Activated naive CD8-positive, alpha-beta T cell treated with anti-CD3 and anti-CD28 coated beads for 36 hours (primary cell): ENCODE measurements at places on chromosomes 6 and 20. TPM values are rescaled to one million over a fixed set of nuclear protein-coding genes. Genes with fewer than 3 reads are reported as not detected.

- H3K4me1 ChIP-seq, result peaks cover 6% of the 10 kb centered on the region
- H3K27me3 ChIP-seq, result no peaks in the 10 kb centered on the region
- no peak overlapping the region for H3K4me3 ChIP-seq
- H3K36me3 ChIP-seq, result no peaks in the 10 kb centered on the region
- no peak overlapping the region for H3K27ac ChIP-seq
- DNase-seq, result no peak
These were observed 12.2 kb upstream of the VNN1 start for GRCh38 chr6:132725947-132726607.

- DNase-seq, result no peak
- H3K36me3 ChIP-seq, result peaks cover 12% of the 10 kb centered on the region
- peaks cover 19% of the 10 kb centered on the region for H3K4me1 ChIP-seq
- no peak overlapping the region for H3K27ac ChIP-seq
- peaks cover 13% of the 10 kb centered on the region for H3K27me3 ChIP-seq
These were observed 59.2 kb downstream of the ZDHHC14 start for GRCh38 chr6:157440171-157440570.

DNA sequence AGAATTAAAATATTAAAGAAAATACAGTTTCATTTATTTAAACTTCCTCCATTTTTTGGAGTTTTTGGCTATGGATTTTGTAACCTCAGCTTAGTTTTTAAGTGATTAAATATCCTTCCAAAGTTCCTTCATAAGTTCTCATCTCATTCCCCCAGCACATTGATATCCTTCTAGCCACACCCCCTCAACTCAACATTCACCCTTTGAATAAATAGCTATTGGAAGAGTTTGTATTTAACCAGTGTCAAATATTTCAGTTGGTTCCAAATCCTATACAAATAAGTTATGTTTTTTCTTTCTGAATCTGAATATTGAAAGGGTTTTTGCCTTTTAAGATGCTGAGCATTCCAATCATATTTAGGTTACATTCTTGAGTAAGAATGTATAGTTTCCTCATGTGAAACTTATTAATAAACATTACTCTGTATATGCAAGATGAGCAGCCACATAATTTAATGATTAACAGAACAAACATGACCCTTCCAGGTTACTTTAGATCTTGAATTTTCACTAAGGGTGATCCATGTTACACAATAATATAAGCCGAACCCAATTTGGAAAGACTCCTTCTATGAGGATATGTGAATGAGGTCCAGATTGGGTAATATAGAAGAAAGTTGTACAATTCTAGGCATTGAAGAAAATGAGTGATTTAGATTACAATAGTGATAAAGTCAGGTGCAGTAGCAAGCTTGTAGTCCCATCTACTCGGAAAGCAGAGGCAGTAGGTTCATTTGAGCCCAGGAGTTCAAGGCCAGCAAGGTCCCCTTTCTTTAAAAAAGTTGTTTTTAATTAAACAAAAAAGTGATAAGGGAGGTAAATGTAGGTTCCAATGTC lies 13.6 kb downstream of the GLYATL3 start:
- peaks cover 20% of the 10 kb centered on the region for H3K27me3 ChIP-seq
- no peaks in the 10 kb centered on the region for H3K4me1 ChIP-seq
- H3K36me3 ChIP-seq, result no peaks in the 10 kb centered on the region
- H3K27ac ChIP-seq, result no peak overlapping the region

GRCh38 chr6:143286251-143286795 lies 164.2 kb downstream of the ADAT2 start:
- H3K27me3 ChIP-seq, result no peaks in the 10 kb centered on the region
- peaks cover 2% of the 10 kb centered on the region for H3K36me3 ChIP-seq
- H3K4me3 ChIP-seq, result no peak overlapping the region
- H3K4me1 ChIP-seq, result no peaks in the 10 kb centered on the region

PLA2G7 gene
- not detected for total RNA-seq

SGK2 gene
- total RNA-seq, result 0.18 TPM

GRCh38 chr6:18920701-18921100 lies 533.6 kb downstream of the RNF144B start:
- no peak overlapping the region for H3K4me3 ChIP-seq

VWA7 gene
- total RNA-seq, result 1.6 TPM

GRCh38 chr20:12053353-12053752 lies 135.7 kb downstream of the BTBD3 start:
- H3K27me3 ChIP-seq, result no peaks in the 10 kb centered on the region
- peaks cover 3% of the 10 kb centered on the region for H3K4me1 ChIP-seq
- no peak overlapping the region for H3K4me3 ChIP-seq
- no peak overlapping the region for H3K27ac ChIP-seq
- H3K36me3 ChIP-seq, result no peaks in the 10 kb centered on the region

RAET1E gene
- total RNA-seq, result not detected

HSP90AB1 gene
- 2,524 TPM for total RNA-seq

DNA sequence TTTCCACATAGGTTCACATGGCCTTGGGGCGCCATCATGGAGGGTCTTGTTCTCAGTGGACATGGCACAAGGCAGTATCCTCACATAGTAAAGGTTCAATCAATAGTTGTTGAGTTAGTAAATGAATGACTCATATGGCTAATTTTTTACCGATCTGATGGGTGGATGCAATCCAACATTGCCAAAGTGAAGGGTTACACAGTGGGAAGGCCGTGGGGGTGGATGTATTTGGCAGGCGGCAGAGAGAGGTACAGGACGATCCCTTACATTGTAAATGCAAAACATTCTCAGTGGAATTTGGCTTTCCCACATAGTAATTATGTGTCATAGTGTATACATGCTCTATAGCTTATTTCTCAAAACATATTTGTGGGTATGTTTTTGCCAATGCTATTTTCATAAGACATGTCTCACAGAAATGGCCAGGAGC lies 21.0 kb upstream of the PDE7B start:
- H3K4me1 ChIP-seq, result no peaks in the 10 kb centered on the region
- H3K36me3 ChIP-seq, result no peaks in the 10 kb centered on the region
- no peak overlapping the region for H3K4me3 ChIP-seq
- peaks cover 4% of the 10 kb centered on the region for H3K27me3 ChIP-seq
- no peak for DNase-seq

DNA sequence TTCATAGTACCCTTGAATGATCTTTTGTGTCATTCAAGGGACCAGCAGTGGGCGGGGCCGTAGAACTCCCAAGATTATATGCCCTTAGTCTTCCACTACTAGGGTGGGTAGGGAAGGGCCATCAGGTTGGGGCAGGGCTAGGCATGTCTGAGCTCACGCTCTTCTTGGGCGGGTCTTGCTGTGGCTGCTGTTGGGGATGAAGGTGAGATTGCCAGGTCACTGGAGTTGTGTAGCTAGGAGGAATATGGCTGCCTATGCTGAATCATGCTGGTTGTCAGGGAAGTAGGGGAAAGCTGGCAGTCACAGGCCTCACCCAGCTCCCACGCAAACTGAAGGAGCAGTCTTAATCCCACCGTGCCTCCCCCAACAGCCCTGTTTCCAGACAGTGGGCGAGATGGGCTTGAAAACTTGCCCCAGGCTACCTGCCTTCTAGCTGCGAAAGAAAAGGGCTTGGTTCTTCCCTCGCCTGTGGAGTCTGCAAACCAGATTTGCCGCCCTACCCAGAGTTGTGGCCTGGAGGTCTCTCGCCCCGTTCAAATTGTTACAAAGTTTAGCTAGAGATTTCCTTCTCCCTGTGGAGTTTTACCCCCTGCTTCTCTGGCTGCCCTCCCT lies 76.4 kb upstream of the ADGRF4 start:
- H3K36me3 ChIP-seq, result peaks cover 50% of the 10 kb centered on the region
- no peak for DNase-seq
- no peak overlapping the region for H3K4me3 ChIP-seq
- no peaks in the 10 kb centered on the region for H3K27me3 ChIP-seq

FOXQ1 gene
- total RNA-seq, result not detected
